ENCODE measurements at places on chromosomes 6 and 20.

DNA sequence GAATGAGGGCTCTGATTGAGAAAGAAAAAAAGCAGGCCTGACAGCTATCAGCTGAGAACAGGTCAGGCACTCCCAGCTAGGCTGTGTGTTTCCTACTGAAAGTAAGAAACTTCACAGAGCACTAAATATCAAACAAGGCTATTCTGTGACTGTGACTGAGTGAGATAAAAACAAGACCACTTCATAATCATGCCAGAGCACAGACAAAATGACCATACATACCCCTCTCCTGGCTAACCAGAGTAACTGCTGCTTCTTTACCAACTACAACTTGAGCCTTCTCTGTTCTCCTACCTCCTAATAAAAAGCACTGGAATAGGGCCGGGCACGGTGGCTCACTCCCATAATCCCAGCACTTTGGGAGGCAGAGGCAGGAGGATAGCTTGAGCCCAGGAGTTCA is 6.8 kb upstream of the BTN1A1 start:
- DNase-seq: no peak

GRCh38 chr20:53814060-53814459 is 220.4 kb upstream of the ZNF217 start:
- DNase-seq: no peak

DNA sequence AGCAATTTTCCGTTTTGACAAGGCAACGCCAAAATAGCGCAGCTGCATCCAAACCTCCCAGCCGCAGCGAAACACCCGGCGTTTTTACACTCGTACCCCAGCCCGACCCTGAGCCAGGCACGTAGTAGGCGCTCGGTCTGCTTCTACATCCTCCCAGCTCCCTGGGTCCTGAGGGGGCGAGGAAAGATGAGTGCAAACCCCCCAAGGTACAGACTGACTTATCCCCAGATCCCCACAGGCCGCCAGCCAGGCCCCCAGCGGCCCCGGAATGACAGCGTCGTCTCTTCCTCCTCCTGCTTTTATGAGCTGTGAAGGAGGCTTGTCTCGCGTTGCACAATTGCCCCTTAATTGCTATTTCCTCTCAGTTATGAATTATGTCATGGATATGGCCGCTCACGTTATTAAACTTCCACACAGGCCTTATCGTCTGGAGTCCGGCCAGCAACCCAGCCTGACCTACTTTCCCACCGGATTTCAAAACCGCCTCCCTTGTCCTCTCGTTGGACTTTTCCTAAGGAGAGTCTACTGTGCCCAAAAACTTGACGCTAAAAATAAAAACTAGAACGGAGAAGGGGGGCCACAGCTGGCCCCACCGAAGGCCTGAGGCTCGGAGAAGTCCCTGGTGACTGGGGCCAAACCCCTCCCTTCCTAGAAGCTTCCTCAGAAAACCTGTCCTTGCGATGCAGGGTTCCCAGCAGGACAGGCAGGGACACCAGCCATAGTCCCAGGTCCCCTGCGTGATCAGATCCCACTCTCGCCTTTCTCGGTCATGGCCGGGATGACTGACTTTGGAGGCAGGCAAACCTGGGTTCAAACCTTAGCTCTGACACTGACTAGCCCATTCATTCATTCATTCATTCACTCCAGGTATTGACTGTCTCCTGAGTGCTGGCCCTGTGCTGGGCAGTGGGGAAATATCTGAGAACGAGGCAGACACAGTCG is 130.9 kb upstream of the PTPN1 start:
- DNase-seq: no peak

DNA sequence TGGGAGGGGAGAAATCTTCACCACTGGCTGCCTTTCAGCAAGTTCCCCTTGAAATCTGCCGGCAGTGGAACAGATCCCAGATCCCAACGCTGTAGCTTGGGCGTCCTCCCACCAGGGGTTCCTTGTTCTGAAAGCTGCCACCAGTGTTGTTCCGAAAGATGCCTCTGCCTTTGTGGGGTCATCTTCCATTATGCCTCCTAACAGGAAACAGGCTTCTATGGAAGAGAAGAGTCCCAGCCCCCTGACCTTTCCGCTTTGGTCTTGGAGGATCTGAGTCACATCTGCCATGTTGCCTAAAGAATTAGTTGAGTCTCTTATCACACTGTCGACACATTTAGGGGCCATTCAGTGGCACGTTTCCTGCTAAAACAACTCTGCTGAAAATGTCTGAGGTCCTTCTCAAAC is 57.5 kb upstream of the NFATC2 start:
- no peak for DNase-seq

DNA sequence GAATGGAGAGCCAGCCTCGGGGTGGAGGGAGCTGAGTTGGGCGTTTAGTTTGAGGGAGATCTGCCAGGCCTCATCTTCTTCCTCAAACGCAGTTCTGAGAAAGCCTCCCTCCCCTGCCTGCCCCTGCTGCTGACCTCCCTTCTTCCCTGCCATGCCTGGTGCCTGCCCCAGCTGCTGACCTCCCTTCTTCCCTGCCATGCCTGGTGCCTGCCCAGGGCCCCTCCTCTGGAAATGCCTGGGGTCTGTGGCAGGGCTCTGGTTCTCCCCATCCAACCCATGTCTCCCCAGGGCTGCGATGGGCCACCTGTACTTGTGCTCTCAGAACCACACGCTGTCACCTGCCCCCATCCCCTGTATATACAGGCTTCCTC is 114.6 kb downstream of the VEGFA start:
- DNase-seq: no peak

- no peak for DNase-seq
Measured at GRCh38 chr6:67736816-67737215, 898.3 kb upstream of the ADGRB3 start.

DNA sequence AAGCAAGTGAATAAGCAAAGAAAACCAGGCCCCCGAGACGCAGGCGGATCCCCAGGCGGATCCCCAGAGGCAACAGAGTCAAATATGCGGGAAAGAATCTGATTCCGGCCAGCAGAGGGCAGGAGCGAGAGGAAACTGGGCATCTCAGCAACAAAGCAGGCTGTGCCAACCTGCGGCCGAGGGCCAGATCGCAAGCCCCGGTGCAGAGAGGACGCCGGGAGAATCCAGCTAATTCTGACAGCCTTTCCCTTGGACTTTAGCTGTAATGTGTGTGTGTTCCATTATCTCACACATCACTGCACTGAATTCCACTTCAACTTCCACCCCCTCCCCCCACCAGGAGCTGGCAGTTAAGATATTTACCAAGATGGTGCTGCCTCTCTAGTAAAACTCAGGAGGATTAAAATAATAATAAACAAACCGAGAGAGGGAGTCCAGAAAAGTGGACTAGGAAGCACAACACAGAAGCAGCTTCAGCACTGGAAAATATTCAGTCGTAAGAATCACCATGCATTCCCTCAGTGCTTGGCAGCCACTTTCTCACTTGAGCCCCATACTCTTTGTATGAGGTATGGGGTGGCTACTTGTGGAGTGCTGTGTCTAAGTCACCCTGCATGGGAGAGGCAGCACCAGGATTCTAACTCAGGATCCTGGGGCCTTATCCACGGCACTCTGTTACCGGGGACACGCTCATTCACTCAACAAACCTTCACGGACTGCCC is 66.2 kb upstream of the SNX9 start:
- DNase-seq: peak; percentile 46

GRCh38 chr20:56328861-56329260 is 29.9 kb upstream of the FAM210B start:
- no peak for DNase-seq

- no peak for DNase-seq
Measured at GRCh38 chr6:125550892-125551291, 198.5 kb upstream of the HEY2 start.

- DNase-seq: no peak
Measured at GRCh38 chr6:97029552-97029951, 105.0 kb downstream of the KLHL32 start.

GRCh38 chr20:5848711-5849505 is 98.7 kb downstream of the SHLD1 start:
- no peak for DNase-seq

- DNase-seq: no peak
Measured at GRCh38 chr6:156816505-156816904, 39.3 kb downstream of the ARID1B start.

- no peak for DNase-seq
Measured at GRCh38 chr20:40652441-40652987, 36.5 kb downstream of the MAFB start.

GRCh38 chr6:121223930-121224329 is 110.3 kb downstream of the TBC1D32 start:
- DNase-seq: no peak

DNA sequence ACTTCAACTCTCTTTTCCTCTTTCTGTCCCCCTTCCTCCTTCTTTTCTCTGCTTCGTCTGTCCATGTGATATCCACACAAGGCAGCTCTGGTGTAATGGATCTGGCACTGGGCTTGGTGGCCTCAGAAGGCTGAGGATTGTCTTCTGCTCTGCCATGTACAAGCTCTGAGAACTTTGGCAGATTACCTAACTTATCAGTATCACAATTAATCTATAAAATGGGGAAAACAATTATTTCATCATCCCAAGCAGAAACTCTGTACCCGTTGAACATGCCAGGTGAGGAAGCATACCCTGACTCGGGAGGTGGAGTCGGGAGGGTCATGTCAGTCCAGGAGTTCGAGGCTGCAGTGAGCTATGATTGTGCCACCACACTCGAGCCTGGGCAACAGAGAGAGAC is 10.6 kb downstream of the RNF144B start:
- DNase-seq: no peak

DNA sequence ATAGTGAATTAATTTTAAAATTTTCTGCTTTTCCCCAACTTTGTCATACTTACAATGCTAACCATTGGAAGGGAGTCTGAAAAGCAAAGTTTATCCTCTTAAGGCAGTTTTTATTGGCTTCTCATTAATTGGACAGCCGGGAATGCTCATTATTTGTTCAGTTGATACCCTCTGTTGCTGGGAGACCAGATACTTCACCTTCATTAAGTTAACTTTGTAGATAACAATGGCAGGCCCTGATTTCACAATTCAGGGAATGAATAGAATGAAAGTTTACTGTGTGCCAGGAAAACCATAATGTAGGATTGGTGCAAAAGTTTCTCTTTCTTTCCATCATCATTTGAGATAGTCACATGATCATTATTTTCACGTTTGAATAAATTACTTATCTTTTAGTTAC is 49.0 kb downstream of the COL19A1 start:
- DNase-seq: no peak

- DNase-seq: no peak
Measured at GRCh38 chr20:15618110-15618509, 955.1 kb downstream of the KIF16B start.

- DNase-seq: no peak
Measured at GRCh38 chr6:38495922-38496635, 143.7 kb downstream of the BTBD9 start.

GRCh38 chr6:110619275-110619908 is 143.0 kb upstream of the SLC22A16 start:
- no peak for DNase-seq

GRCh38 chr6:104483225-104483834 is 376.4 kb downstream of the HACE1 start:
- DNase-seq: no peak

DNA sequence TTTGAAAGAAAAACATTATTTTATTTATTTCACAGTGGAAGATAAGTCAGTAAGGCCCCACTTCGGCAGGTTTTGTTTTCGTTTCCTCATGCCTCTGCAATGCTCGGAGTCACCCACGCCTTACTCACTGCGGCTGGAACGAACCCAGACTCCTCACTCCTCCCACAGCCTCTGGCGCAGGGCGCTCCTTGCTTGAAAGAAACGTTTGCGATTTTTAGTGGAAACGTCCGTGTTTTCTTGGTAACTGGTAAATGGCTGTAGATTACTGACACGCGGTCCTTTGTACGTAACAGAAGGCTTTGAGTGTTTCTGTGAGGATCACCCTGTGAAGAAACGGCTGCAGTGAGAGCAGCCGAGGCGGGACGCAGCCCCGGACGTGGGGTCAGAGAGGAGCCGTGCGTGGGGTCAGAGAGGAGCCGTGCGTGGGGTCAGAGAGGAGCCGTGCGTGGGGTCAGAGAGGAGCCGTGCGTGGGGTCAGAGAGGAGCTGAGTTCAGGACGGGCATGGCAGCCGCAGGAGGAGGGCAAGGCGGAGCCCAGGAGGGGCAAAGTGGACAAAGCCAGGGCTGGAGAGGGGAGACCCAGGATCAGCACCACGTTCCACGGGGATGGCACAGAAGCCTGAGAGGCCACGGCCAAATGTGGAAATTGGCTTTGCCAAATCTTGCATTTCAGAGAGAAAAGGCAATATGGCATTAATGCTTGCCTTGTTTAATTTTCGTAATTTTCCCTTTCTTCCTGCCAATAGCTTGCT is 198.6 kb upstream of the THBS2 start:
- no peak for DNase-seq

DNA sequence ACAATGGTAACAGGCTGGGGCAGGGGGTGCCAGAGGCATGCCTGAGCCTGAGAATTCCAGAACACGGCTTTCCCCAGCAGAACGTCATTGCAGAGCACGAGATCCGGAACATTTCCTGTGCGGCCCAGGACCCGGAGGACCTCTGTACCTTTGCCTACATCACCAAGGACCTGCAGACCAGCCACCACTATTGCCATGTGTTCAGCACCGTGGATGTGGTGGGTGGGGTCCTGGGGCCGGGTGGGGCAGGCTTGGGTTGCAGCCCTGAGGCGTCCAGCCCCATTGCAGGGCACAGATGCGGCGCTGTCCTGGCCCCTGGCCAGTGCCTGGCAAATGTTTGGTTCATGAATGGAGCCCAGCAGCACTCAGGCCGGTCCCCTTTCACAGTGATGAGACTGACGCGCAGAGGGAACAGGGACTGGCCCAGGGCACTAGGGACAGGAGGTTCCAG is 57.1 kb downstream of the TCP11 start:
- no peak for DNase-seq

DNA sequence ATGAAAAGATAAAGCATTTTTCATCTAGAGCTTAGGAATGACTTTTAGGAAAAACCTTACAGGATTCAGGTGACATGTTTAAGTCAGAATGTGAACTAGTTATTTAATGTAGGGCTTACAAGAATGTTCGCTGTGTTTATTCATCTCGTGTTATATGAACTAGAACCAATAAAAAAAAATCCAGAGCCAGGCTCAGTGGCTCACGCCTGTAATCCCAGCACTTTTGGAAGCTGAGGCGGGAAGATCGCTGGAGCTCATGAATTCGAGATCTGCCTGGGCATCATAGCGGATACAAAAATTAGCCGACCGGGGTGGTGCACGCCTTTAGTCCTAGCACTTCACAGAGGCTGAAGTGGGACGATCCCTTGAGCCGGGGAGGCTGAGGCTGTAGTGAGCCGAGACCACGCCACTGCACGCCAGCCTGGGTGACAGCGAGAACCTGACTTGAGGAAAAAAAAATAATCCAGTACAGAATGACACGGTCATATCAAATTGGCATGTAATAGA is 46.3 kb downstream of the OR2B2 start:
- no peak for DNase-seq

DNA sequence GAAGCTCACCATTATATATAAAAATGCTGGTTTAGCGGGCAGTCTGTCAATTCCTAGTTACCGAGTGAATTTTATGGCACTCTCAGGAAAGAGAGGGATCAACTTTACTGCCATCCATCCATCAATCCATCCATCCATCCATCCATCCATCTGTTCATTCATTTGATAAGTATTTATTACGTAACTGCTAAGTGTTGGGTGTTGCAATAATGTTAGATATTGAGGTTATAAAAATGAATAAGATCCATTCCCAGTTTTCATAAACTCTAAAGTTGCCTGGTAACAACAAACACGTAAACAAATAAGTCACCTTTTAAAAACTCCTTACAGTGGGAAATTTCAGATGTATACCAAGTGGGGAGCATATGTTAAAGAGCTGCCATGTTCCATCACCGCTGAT is 36.8 kb downstream of the SASH1 start:
- no peak for DNase-seq

GRCh38 chr6:53593001-53593488 is 48.1 kb upstream of the GCLC start:
- no peak for DNase-seq
